ENCODE measurements at places on chromosomes 1 and 21.

DNA sequence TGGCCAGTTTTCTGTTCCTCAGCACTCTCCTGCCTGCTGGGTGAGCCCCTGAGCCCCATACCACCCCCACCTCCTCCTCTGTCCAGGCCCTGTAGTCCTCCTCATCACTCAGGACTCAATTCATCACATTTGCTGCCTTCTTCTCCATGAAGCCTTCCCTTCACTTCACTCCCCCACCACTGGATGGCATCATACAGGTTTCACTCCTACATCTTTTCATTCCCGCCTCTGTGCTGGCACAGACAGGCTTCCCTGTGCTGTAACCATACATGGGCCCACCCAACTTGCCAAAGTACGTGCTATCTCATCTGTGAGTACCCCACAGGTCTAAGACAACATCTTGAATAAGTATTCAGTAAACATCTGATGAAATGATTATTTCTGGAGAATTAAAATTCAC, 56.9 kb downstream of the SLC45A1 start:
- DNase-seq: peak; percentile 7

- DNase-seq: no peak
Observed at GRCh38 chr1:165842023-165842670, 14.7 kb downstream of the UCK2 start.

GRCh38 chr21:43333298-43334062, 93.5 kb downstream of the SIK1 start:
- peak; percentile 36 for DNase-seq

DNA sequence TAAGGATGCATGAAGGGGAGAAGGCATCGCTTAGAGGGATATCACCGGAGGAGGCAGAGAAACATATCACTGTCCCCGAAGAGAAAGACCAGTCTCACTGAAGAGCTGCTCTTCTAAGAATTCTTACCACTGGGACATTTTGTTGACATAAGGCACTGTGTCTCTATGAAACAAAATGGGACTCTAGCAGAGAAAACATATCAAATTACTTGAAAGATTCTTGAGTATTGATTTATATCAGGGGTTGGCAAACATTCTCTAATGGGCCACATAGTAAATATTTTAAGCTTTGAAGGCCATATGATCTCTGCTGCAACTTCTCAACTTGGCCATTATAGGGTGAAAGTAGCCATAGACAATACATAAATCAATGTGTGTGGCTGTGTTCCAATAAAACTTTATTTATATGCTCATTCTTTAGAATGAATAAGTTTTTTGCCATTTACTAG, 41.0 kb upstream of the GREM2 start:
- no peak for DNase-seq

DNA sequence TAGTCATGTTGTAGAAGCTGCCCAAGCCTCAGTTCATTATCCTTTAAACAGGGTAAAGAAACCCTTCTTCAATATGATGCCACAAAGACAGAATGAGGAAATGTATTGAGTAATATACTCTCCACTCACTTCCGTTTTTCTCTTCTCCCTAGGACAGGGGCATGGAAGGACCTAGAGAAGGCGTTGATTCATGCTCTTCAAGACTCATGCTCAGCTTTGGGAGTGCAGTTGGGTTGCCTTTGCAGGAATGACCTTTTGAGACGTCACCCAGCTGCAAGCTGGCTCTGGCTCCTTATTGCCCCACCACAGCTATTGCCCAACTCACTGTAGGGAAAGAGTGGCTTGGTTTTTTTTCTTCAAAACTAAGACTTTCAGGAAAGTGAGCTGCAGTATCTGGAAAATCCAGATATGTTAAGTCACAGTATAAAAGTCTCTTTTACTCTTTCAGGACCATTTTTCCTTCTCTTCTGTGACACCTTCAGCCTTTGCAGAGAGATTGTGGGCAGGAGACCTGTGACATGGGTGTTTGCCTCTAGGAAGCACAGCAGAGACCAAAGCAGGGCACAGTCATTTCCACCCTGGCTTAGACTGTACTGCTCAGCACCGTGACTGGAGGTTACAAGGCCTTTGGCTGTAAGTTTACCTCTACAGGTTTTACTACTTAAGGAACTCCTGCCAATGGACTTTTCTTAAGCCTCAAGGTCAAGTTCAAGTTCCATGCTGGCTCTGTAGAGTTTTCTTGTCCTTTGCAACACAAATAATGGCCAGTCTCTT, 39.5 kb downstream of the XCL2 start:
- DNase-seq: no peak

GRCh38 chr1:163308811-163309210, 12.9 kb upstream of the NUF2 start:
- no peak for DNase-seq

DNA sequence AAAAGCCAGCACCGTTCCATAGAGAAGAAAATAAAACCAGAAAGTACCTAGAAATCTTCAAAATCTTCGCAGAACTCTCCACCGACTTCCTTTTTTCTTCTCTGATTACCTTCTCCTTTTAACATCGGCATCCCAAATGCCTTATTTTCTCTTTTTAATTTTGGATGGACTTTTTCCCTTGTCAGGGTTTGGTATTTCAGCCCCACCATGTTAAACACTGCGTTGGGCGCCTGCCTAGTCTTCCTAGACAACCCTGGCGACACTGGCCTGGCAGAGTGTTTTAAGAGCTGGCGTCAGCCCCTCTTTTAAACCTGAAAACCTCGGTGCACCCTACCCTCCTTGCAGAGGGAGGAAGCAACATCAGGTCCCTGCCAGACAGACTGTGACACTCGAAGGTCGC, 66.0 kb upstream of the EFHD2 start:
- no peak for DNase-seq

DNA sequence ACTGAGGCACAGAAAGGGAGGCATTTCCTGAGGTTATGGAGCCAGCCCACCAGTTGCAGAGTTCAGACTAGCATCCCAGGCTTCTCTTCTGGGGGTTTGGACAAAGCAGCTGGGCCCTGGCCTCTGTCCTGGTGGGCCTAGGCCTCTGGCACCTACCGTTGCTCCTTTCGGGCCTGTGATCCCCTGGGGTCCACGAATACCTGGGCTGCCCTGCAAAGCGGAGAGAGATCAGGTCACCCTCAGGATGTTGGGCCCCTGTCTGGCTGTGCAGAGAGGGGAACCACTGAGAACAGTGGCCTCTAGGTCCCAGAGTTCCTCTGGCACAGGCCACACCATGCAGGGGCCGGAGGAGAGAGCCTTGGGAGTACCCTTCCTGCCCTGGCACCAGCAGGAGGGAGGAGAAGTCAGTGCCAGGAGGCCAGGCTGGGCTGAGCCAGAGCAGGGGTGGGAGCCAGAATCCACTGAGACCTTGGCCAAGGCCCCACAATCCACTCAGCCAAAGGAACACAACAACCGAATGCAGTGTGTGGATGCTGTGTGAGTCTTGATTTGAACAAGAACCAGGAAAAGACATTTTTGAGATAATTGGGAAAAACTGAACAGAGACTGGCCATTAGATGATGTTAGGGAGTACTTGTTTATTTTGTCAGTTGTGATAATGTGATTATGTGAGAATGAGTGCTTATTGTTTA, 8.9 kb downstream of the COL9A2 start:
- no peak for DNase-seq

DNA sequence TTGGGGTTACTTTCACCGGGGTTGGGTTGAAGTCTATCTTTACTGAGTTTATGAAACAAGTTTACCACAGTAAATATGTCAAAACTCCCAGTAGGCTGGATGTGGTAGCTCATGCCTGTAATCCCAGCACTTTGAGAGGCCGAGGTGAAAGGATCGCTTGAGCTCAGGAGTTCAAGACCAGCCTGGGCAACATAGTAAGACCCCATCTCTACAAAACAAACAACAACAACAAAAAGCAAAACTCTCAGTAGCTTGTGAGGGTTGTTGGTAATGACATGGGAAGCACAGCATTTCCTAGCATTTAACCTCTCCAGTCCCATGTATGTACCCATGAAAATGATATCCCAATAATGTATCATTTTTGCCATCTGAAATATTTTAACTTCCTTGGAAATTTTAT, 34.7 kb downstream of the GJA5 start:
- no peak for DNase-seq

- no peak for DNase-seq
Observed at GRCh38 chr1:79262745-79263258, 256.3 kb upstream of the ADGRL4 start.

DNA sequence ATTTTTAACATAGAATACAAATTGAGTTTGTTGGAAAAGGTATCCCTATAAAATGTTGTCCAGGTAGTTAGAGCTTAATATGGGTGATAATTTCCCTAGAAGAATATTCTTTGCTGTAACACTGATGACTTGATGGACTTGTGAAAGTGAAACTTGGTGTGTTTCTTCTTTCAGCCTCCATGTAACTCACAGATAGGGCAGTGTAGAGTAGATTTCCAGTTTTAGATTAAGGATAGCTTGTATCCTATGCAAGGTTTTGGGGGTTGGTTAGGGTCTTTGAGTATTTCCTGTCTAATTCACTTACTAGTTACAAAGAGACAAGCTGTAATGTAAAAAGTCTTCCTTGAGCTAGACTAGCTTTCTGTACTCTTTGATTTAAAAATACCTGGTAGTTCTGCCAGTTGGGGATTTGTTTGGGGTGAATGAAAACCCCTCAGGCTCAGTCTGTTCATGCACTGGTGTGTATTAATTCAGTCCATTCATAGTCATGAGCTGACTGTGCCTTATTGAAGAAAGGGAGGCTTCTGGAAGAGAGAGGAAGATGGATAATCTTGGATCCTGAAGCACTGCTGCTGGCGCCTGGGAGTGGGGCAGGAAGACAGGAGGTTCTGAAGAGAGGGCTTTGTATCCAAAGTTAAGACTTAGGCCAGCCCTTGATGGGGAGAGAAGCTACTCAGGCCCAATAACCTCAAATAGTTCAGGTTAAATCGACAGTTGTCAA, 83.6 kb downstream of the CAMTA1 start:
- no peak for DNase-seq

DNA sequence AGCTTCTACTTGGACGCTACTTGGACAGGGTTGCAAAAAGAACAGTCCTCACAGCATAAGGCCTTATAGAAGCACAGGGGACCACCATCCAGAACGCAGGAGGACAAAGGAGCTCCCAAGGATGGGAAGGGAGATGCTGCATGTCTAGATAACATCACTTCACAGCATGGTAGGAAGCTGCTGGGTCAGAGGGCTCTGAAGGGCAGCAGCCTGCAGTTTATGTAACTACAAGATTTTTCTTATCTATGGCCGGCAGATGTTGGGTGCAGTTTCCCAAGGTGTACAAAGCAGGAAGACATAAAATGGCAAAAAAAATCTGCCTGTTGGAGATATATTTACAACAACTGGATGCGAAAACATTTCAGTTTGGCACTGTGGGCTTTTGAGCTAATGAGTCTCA, 45.3 kb upstream of the SLC5A9 start:
- no peak for DNase-seq

DNA sequence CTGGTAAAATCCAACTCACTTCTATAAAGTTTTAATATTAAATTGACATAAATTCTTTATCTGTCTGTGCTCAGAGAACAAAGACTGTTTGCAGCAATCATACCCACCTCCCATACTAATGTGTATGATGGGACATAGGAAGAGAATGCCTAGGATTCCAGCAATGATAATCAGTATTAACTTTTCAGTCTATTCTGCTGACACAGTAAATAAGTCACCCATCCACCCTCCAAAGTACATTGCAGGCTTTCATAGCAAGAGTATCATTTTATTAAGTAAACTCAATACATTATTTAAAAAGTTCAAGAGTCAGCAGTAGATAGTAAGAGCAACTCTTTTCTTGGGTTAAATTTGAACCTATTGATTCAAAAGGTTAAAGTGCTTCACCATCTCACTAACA, 8.8 kb downstream of the RBM34 start:
- DNase-seq: no peak

DNA sequence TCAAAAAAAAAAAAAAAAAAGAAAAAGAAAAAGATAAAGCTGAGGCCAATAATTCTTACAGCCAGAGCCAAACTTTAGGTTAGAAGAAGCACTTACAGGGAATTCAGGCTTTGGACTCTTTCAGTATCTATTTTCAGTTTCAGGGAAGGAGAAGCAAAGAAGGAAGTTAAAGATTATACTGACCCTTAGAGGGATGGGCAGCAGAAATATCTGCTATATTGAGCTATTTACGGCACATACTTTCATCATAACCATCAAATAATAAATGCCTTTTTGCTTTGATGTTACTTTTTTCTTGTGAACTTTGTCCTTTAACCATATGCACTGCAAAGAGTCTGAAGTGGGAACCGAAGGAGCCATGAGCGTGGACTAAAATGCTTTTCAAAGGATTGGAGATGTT, 42.0 kb downstream of the TM2D1 start:
- no peak for DNase-seq

DNA sequence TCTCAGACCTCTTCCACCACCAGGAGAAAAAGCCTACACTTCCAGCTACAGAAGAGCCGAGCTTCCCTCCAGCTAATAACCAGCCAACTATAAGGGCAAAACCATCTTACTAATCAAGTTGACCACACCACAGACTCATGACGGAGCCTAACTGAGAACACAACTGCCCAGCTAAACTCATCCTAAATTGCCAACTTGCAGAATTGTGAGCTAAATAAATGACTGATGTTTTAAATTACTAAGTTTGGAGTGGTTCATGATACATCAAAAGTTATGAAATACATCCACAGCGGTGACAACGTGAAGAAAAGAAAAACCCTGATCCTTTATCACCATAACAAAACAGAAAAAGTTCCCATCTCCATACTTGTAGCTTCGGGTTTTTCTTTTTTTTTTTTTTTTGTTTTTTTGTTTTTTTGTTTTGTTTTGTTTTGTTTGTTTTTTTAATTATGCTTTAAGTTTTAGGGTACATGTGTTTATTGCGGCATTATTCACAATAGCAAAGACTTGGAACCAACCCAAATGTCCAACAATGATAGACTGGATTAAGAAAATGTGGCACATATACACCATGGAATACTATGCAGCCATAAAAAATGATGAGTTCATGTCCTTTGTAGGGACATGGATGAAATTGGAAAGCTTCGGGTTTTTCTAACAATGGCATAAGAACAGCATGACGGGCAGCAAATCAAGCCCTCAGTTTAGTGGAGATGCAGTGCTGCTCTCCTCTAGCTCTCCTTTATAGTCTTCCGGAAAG, 122.6 kb downstream of the PIGK start:
- DNase-seq: no peak

- DNase-seq: no peak
Observed at GRCh38 chr1:154431586-154432373, 26.6 kb downstream of the IL6R start.

- DNase-seq: no peak
Observed at GRCh38 chr1:236167154-236167553, 24.8 kb downstream of the GPR137B start.

- DNase-seq: no peak
Observed at GRCh38 chr21:27448960-27449359, 482.1 kb upstream of the ADAMTS5 start.

GRCh38 chr21:39004634-39005501, 178.4 kb downstream of the PSMG1 start:
- DNase-seq: no peak

- no peak for DNase-seq
Observed at GRCh38 chr1:6275826-6276782, 15.2 kb upstream of the GPR153 start.

DNA sequence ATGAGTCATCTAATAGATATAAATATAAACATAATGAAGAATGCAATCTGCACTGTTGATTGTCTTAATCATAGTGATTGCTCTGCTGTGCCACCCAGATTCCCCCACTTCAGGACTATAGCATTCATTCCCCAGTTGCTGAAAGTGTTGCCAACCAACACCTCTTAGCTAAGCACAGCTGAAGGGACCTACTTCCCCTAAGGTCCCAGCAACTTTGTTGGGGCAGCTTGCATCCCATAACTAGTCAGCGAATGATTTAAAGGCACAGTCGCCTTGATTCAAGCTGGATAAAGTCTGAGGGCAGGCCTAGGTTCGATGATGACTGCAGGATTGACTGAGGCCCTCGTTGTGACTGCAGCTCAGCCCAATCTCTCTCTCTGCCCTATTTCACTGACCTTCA, 14.3 kb upstream of the RGS1 start:
- no peak for DNase-seq
